CD4-positive, alpha-beta T cell treated with Interleukin-4 for 1 hour (primary cell): ENCODE measurements at places on chromosomes 11 and 22.

- DNase-seq, result no peak
Observed at GRCh38 chr11:120719348-120719747, 207.8 kb downstream of the GRIK4 start.

- no peak for DNase-seq
Observed at GRCh38 chr11:37533087-37533486, 935.1 kb upstream of the RAG2 start.

DNA sequence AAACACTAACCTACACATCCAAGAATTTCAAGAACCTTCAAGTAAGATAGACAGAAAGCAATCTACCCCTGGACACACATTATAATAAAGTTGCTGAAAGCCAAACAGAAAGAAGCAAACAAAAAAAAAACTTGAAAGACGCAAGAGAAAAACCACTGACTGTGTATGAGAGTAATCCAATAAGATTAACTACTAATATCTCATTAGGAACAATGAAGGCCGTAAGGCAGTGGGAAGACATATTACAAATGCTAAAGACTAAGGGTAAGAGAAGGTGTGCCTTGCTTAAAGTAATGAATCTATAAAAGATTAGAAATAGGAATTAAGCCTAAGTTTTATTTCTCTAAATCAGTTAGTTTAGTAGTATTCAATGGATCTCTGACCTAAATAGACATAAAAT, 1109.1 kb downstream of the JRKL start:
- DNase-seq, result no peak

- no peak for DNase-seq
Observed at GRCh38 chr22:46815559-46815895, 53.1 kb downstream of the TBC1D22A start.

- no peak for DNase-seq
Observed at GRCh38 chr11:94315664-94316063, 11.3 kb downstream of the IZUMO1R start.

DNA sequence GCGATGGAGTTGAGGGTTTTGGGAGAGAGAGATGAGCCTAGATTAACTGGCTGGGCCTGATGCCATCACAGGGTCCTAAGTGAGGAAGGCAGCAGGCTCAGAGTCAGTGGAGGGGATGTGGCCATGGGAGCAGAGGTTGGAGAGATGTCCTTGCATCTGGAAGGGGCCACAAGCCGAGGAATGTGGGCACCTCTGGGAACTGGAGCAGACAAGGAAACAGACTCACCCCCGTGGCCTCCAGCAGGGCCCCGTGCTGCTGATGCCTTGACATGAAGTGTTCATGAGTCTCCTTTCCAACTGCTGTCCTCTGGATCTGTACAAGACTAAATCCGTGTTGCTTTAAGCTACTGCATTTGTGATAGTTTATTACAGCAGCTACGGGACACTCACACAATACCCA, 49.2 kb downstream of the SHISAL1 start:
- DNase-seq, result no peak
